ENCODE measurements at places on chromosomes 13 and 19.
A peak's percentile ranks its signal among the peaks of the same experiment; 100 is the strongest.

- no peak for DNase-seq
Measured at GRCh38 chr13:111549464-111549863, 229.0 kb downstream of the TEX29 start.

DNA sequence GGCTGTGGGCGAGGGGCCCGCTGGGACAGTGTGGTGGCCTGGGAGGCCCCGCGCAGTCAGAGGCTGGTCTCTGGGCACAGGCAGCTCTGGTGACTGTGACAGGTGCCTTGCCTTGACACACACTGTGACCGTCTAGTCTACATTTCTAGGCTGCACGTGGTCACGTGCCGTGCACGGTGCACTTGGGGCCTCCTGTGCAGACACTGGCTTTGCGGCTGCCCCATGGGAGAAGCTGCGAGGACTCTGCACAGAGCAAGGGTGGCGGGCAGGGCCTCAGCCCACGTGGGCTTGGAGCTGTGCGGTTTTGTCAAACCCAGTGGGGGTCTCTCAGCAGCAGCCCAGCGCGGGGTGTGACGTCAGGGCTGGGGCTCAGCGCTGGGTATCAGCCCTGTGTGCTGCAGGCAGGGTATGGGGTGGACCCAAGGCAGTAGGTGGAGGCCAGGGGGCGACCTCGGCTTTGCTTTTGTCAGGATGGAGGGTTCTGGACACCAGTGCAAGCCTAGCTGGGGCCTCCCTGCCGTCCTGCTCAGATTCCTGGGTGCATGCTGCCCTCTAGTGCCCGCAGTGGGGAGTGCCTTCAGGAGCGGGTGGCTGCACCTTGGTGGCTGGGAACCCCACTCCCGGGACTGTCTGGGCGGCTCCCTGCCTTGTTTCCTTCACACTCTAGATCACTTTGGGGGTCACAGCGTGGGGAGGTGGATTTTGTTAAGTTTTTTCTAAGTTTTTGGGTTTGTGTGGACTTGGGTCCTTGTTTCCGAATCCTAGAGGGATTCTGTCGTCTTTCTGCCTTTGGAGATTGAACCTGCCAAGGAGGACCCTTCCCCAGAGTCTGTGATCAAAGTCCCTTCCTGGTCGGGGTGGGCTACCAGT lies 62.6 kb downstream of the KDM4B start:
- DNase-seq, result peak; percentile 61

DNA sequence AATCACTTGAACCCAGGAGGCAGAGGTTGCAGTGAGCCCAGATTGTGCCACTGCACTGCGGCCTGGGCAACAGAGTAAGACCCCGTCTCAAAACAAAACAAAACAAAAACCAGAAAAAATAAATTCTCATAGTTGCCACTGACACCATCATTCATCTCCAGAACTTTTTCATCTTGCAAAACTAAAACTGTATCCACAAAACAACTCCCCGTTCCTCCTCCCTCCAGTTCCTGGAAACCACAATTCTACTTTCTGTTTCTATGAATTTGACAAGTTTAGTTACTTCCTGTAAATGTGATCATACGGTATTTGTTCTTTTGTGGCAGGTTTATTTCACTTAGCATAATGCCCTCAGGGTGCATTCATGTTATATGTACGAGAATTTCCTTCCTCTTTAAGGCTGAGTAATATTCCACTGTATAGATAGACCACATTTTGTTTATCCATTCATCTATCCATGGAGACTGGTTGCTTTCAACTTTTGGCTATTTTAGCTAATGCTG lies 13.2 kb upstream of the ADGRE5 start:
- no peak for DNase-seq

GRCh38 chr19:49428547-49429451 lies 3.6 kb downstream of the GFY start:
- DNase-seq, result no peak

DNA sequence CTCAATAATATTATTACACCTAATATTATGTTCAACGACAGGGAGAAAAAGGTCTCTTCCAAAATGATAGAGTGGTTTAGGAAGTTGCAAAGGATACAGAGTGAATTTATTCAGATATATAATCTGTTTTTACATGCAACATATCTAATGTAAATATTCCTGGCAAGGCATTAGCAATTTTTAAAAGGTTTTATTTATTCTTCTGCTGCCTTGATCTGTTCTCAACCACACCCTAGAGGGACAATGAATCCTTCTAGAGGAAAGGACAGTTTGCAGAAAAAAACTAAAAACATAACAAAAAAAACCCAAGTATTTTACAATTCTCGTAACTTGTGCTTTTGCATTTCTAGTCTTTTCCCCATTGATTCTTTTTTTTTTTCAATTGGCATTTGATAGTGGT lies 459.6 kb downstream of the KLF12 start:
- DNase-seq, result no peak

DNA sequence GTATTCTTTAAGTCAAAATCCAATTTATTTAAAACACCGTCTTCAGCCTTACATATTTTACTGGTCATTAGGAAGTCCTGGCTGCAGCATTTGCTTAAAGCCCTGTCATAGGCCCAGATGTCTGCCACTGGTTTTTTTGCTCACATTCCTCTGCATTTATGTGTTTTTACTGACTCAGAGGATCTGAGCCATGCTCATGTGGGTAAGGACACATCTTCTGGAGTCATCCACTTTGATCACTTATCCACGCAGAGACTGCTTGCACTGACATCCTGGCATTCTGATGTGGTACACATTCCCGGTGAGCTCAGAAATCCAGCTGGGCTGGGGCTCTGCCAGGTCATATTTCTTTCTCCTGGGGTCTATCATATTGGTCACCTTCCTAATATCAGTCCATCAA lies 531.7 kb upstream of the ARGLU1 start:
- DNase-seq, result no peak

DNA sequence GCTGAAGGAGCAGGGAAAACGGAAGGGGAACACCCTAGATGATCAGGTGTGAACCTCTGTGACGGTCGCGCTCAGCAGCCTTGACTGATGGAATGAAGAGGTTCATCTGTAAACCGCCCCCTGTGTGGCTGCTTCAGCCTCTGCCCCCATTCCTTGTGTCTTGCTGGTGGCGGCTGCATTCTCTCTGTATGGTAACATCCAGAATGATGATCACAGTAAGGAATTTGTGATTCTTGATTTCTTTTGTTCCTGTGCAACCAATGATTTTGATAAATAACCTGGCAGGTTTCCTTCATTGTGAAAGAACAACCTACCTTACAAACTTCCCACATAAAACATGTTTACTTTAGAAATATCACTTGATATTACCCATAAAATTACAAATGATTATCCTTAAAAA lies 118.7 kb upstream of the MCF2L start:
- no peak for DNase-seq

- DNase-seq, result no peak
Measured at GRCh38 chr19:4981681-4981958, 12.7 kb downstream of the KDM4B start.

DNA sequence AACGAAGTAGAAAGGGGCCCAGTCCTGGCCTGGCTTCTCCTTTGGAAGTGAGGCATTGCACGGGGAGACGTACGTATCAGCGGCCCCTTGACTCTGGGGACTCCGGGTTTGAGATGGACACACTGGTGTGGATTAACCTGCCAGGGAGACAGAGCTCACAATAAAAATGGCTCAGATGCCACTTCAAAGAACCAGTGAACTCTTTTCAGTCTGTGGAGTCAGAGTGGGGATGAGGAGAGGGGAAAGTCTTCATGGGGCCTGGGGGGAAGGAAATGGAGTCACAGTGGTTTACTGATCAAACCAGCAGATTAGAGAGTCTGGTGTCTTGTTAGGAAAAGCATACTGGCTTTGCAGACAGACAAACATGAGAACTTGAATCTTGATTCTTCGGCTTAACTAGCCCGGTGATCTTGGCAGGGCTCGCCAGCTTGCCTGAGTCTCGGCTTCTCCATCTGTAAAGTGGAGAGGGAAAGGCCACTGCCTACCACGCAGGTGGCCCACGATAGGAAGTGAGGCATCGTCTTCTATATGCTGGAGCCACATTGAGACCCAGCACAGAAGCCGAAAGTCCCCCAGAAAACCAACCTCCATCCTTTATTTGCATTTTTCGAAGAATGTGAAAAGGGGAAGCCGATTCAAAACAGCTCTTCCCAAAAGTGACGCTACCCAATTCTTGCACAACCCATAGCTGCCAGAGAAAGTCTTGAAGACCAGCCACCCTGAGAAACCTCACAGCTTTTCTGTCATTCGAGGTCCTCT lies at the start of gene FFAR1:
TSS of gene FFAR1 (plus strand) at position 732 of the 759 bp plus-strand sequence. CDS start 3,650 bp downstream, outside the sequence.
- DNase-seq, result peak; percentile 52

GRCh38 chr13:110277357-110277975 lies 29.5 kb downstream of the COL4A1 start:
- no peak for DNase-seq

DNA sequence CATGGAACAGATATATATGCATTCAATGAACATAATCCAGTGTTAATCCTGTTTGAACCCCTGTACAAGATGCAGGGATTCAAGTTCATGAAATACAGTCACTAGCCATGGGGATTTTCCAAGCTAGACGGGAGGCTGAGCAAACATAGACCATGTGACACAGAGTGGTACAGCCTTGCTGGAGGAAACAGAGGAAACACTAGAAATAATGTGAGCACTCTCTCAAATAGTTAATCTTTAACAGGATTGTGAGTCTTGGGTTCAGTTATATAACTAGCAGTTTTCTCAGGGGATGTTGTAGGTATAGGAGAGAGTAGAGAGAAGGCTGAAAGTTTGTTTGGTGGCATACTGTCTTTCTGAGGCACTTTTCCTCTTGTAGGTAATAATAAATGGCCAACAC lies 13.9 kb upstream of the LGALS16 start:
- no peak for DNase-seq

GRCh38 chr19:1970003-1970805 lies 29.2 kb downstream of the CSNK1G2 start:
- no peak for DNase-seq

DNA sequence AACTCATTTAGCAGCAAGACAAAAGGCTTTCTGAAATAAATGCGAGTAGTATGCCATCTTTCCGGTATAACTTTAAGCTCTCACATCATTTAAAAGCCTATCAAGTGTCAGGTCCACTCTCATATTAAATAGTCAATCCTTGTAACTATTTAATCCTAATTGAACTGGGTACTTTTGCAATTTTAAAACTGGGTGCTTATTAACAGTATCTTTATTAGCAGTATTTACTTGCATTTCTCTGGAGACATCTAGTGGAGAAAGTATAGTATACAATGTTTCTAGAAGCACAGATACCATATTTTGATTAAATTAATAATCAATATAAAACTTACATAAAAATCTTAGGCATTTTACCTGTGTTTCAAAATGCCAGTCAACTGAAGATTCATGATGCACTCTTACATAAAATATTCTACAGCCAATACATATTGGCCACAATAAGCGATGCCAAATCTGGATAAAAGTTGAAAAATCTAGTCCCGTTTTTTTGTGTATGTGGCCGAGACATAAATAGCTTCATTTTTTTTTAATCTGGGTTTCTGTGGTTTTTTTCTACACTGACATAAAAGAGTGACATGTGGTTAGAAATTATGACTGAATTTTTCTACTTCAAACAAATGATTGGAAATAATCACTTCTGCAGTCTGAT lies 4.3 kb upstream of the POSTN start:
- DNase-seq, result no peak

- no peak for DNase-seq
Measured at GRCh38 chr13:101970341-101970740, 431.5 kb downstream of the FGF14 start.

DNA sequence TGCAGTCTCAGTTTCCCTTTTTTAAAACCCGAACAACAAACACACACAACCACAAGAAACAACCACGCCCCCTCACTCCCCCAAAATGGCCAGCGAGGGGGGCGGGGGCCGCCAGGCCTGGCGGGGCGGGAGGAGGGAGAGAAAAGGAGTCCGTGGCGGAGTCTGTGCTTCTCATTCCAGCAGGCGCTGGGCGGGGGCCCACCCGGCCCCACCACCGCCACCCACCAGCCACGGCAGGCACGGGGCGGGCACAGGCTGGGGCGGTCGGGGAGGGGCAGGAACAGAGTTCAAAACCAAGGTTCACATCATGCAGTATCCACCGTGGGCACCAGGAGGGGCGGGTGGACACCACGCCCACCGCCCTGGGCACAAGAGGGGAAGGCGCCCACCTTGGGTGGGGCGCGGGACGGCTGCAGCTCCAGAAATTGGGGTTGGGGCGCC lies 12.9 kb downstream of the DPF1 start:
- DNase-seq, result no peak

DNA sequence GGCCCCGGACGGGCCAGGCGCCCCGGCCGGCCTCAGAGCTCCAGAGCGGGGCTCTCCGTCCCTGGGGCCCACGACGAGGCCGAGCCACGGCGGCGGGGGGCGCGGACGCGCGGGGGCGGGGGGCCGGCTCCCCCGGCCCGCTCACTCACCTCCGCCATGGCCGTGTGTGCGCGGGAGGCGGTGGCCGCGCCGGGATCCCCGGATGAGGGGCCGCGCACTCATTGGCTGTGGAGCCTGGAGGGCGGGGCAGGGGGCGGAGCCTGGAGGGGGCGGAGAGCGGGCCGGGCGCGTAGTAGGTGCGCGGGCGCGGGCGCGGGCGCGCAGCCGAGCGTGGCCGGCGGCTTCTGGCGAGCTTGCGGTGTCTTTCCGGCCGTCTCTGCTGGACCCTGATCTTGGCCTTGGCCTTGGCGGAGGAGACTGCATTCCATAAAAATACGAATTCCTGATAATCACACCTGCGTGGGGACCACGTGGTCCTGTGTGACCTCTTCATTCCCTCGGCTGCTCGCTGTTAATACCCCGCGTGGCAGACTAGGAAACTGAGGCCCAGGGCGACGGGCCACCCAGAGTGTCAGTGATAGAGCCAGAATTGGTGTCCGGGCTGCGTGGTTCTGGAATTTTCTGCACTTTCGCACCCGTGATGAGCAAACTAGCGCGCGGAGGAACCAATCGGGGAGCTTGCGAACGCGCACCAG lies at the start of gene MIER2:
TSS of gene MIER2 (minus strand) at position 172 of the 695 bp plus-strand sequence. CDS start at position 158, 14 bp downstream.
- DNase-seq, result peak; percentile 79

DNA sequence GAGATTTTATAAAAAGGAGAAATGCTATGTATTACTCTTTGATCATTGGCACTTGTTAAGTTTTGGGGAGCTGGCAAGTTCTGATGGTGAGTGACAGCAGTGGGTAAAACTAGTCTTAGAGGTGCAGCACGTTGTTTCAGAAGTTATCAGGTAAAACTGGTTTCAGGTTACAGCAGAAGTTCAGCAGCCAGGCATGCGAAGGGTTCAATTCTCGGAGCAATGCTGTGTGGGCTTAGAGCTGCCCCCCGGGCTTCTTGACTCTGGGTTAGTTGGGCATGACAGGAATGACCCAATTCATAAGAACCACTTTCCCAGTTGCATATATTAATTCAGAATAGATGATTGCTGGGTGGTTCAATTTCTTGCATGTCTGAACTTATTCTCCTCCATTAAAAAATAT lies 34.8 kb downstream of the ING1 start:
- DNase-seq, result no peak

DNA sequence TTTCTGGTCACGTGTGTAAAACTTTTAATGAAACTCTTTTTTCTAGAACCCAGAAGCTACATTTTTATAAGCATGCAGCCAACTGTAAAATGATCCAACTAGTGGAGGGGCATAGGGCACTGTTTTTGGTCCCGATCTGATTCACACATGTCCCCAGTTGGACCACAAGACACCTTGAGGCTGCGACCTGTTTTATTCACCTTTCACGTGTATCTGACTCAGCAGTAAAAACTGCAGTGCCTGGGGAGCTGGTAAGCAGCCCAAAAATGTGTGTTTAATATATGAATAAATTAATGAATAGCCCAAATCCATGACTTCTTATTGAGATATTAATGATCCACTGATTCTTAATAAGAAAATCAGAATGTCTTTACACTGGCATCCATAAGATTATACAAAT lies 140.4 kb downstream of the COL4A1 start:
- no peak for DNase-seq
